ENCODE measurements at places on chromosomes 1 and 21.
A peak's percentile ranks its signal among the peaks of the same experiment; 100 is the strongest.

DNA sequence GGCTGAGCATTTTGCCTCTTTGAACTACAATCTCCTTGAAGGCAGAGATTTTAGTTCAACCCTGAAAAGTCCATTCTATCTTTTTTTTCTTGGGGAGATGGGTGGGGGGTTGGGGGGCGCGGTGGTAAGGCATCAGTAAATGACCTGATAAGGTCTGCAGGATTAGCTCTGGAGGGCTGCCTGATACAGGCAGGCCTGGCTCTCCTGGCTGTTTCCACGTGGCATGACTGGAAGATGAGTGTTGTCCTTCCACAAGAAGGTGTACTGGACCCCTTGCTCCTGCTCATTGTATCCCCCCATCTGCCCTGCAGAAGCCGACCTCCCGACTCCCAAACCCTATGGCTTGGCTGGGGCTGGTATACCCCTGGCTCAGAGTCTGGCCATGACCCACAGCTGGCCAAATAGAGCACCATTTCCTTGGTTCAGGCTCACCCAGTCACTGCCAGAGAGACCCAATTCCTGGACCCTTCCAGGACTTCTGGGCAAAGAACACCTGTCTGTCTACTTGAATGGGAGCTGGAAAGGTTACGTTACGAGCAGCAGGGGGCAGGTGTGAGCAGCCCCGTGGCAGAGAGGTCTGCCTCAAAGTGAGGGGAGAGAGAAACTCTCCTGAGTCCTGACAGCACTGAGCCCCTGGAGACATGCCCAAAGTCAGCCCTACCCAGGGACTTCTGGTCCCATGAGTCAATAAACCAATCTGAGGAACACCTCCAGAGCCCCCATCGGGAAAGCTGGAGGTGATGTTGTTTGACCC, 17.0 kb downstream of the DHRS3 start:
- peak; percentile 17 for DNase-seq

DNA sequence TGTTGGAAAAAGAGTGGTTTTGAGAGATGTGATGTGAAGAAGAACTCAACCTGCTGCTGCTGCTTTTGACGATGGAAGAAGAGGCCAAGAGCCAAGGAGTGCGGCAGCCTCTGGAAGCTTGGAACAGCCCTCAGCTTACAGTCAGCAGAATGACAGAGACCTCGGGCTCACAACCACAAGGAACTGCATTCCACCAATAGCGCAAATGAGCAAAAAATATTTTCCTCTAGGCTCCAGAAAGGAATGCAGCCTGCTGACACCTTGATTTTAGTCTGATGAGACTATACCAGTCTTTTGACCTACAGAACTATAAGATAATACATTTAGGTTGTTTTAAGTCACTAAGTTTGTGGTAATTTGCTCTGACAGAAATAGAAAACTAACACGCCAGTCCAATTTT, 10.2 kb downstream of the SDHB start:
- DNase-seq: no peak

DNA sequence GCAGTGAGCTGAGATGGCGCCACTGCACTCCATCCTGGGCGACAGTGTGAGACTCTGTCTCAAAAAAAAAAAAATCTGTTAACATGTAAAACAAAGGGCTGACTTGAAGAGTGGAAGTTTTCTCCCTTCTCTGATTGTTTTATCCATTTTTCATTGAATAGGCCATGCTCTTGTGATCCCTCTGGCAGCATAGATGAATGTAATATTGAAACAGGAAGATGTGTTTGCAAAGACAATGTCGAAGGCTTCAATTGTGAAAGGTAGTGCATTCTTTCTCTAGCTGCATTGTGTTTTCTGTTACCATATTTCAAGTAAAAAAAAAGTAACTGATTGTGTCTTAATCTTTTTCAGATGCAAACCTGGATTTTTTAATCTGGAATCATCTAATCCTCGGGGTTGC, 69.6 kb upstream of the LAMC2 start:
- no peak for DNase-seq

DNA sequence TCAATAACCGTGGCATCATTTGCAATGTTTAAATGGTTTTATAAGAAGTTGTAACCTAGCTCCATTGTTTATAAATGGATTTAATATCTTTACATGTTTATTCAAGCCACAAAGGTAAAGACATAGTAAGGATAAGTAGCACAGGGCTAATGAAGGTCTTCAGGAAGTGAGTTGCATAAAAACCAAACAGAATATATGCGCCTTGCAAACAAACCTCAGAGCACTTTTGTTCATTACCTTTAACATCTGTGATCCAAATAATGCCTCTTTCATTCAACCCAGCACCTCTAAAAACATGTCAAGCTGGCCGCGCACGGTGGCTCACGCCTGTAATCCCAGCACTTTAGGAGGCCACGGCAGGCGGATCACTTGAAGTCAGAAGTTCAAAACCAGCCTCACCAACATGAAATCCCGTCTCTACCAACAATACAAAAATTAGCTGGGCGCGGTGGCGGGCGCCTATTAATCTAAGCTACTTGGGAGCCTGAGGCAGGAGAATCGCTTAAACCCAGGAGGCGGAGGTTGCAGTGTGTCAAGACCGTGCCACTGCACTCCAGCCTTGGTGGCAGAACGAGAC, 25.3 kb downstream of the BRINP3 start:
- DNase-seq: no peak

GRCh38 chr1:162020150-162020549, 3.5 kb downstream of the OLFML2B start:
- no peak for DNase-seq

GRCh38 chr1:34929497-34929852, at the start of gene DLGAP3:
TSS of gene DLGAP3 (minus strand) at chr1:34929650. CDS start at chr1:34905383, 24,267 bp downstream.
- DNase-seq: no peak
